RPMI7951 (cell line): ENCODE measurements at places on chromosomes 16 and 17.

- DNase-seq, result no peak
Observed at GRCh38 chr16:10968498-10968897, 24.1 kb downstream of the CLEC16A start.

DNA sequence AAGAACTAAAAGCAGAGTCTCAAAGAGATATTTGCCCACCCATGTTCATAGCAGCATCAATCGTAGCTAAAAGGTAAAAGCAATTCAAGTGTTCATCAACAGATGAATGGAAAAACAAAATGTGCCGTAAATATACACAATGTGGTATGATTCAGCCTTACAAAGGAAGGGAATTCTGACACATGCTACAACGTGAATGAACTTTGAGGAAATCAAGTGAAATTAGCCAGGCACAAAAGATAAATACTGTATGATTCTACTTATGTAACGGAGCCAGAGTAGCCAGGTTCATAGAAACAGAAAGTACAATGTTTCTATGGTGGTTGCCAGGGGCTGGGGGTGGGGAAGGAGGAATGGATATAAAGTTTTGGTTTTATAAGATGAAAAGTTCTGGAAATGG is 57.8 kb upstream of the IL34 start:
- DNase-seq, result no peak

GRCh38 chr17:72906306-72906705 is 186.2 kb downstream of the SLC39A11 start:
- DNase-seq, result no peak

DNA sequence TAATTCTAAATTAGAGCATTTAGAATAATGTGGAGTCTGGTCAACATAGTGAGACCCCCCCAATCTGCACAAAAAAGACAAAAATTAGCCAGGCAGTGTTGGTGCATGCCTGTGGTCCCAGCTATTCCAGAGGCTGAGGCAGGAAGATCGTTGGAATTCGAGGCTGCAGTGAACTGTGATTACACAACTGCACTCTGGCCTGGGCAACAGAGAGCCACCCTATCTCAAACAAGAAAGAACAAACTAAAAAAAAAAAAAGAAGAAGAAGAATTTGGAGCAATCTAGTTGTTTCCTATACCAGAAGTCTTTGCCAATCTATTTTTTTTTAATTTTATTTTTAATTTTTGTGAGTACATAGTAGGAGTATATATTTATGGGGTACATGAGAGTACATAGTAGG is 6.0 kb downstream of the CETP start:
- DNase-seq, result peak; percentile 40

- peak; percentile 32 for DNase-seq
Observed at GRCh38 chr16:3458278-3458851, 14.9 kb downstream of the NAA60 start.

DNA sequence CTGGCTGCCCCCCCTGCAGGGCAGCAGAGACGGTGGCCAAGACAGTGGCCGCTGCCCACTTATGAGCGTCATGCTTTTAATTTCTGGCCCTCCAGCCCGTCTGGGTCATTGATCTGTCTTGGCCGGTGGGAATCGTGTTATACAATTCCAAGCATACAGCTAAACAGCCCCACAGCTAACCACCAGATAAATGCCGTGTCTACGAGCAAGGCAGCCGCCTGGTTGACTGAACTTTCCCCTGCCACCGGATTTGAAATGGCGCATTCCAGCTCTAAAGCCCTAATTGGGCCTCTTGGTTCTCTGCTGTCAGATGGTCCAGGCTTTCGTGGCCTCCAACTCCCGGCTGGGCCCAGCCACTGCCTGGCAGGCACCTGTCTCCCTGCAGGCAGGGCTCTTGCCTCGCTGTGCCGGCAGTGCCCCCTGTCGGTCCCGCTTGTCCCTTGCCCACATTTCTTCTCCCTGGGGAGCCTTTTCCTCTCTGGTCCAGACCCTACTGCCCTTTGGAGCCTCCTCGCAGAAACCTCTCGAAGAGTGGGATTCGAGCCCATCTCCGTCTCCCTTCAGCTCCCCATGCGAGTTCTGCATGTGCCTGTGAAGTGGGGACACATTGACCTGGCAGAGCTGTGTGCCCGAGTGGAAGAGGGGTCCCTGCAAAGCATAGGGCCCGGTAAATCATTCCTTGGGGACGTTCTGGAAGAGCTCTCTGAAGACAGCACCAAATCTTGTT is 1.8 kb upstream of the RBFOX3 start:
- peak; percentile 5 for DNase-seq

DNA sequence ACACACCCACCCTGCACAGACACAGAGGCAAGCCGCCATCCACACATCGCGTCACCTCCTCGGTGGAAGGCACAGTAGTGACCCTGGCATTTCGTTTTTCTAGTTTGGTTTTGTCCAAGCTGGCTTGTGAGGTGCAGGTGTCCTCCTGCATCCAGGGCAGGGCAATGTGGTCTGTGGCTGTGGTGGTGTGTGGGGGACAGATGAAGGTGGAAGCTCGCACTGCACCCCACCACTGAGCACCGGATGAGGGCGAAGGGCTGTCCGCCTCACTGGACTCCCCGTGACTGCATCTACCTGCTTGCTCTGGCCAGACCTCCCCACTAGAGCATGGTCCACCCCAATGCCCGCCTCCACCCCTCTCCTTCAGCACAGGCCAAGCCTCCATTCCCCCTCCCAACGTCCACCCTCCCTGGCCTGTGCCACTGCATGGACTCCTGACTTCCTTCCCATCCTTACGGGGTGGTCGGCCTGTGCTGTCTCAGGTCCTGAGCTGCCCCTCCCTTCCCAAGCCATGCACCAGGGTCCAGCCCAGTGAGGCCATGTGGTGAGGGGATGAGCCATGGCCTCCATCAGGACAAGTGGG is 78.8 kb upstream of the CBX4 start:
- no peak for DNase-seq

DNA sequence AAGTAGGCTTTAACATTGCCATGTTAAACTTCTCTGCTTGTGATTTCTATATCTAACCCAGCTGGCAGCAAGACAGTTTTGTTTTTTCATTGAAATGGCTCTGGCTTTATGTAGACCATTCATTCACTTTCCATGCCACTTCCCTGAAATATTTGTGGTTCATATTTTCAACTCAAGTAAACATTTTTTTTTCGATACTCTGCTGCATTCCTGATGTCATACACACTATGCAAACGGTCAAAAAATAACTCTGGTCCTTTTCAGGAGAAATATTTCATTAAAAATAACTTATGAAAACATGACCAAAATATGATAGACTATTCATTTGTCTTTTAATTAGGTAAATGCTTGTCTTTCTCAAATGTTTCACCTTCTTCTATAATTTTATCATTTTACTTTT is 116.3 kb downstream of the USP22 start:
- no peak for DNase-seq

GRCh38 chr17:50267074-50267841 is 7.0 kb upstream of the TMEM92 start:
- peak; percentile 55 for DNase-seq

GRCh38 chr17:82229698-82230608 is 1.1 kb downstream of the SLC16A3 start:
- DNase-seq, result no peak

- DNase-seq, result no peak
Observed at GRCh38 chr17:520447-521182, 168.0 kb upstream of the RPH3AL start.

GRCh38 chr16:80341263-80341662 is 199.5 kb upstream of the DYNLRB2 start:
- DNase-seq, result no peak

GRCh38 chr16:85136213-85136701 is 24.0 kb upstream of the CIBAR2 start:
- DNase-seq, result peak; percentile 42

GRCh38 chr17:81295676-81296381 is 722 bp upstream of the SLC38A10 start:
- DNase-seq, result peak; percentile 42

DNA sequence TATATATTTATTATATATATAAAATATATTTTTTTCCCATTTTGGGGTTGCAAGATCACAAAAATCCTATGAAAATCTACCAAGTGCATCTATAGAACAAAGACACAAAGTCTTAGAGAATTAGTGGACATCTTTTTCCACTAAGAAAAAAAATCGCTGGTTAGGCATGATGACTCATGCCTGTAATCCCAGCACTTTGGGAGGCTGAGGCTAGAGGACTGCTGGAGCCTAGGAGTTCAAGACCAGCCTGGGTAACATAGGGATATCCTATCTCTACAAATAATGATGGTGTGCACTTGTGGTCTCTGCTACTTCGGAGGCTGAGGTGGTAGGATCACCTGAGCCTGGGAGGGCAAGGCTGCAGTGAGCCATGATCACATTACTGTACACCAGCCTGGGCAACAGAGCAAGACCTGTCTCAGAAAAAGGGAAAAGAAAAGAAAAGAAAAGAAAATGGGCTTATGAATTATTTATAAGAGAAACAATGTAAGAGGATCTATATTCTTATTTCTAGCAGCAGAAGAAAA is 185.1 kb upstream of the PSMD7 start:
- peak; percentile 5 for DNase-seq
